ENCODE measurements at places on chromosomes 16 and 17.
A peak's percentile ranks its signal among the peaks of the same experiment; 100 is the strongest.

GRCh38 chr16:54142787-54143186 lies 143.8 kb downstream of the IRX3 start:
- no peak for DNase-seq

DNA sequence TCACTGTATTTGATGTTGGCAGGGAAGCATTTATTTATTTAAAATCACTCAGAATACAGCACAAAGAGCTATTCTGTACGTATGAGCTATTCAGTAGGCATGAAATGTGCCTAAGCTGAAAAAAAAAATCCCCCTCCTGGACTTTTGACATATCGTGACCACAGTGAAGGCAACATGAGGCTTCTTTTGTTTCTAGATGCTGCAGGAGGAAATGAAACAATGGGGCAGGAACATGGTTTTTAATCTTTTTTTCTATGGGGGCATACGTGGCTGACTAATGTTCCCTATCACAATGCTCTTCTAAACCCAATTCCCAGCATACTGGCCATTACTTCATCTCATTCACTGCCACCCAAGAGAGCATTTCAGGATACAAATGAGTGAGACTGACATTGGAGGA lies 191.0 kb upstream of the PMFBP1 start:
- DNase-seq: no peak

GRCh38 chr16:19173059-19173458 lies 5.0 kb downstream of the SYT17 start:
- no peak for DNase-seq

DNA sequence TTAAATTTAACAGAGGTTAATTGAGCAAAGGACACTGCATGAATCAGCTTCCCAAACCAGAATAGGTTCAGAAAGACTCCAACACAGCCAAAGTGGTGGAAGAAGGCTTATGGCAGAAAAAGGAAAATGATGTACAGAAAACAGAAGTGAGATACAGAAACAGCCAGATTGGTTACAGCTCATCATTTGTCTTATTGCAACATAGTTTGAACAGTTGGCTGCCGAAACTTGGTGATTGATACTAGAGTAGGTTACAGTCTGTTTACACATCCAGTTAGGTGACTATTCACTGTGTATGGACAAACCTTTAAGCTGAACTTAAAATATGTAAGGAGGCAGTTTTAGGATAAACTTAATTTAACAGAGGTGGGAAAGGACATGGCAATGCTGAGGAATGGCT lies 18.3 kb downstream of the TMEM100 start:
- DNase-seq: no peak

DNA sequence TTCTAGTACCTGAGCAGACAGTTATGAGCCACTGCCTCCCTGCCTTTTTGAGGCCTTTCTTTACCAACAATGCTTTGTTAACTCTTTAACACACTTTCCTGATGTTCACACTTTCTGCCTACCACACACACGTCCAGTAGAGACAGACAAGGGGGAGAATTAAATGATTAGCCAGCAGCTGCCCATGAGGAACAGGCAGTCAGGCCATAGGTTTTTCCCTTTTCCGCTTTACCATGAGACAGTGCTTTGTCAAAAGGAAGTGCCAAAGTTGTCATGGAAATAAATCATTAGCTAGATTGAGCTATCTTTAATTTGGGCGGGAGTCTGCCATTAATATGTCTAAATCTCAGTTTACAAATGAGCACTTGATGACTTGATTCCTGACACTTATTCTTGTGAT lies 102.1 kb downstream of the PITPNC1 start:
- DNase-seq: no peak

GRCh38 chr17:751269-752001 lies 629 bp downstream of the GEMIN4 start:
- DNase-seq: peak; percentile 65

DNA sequence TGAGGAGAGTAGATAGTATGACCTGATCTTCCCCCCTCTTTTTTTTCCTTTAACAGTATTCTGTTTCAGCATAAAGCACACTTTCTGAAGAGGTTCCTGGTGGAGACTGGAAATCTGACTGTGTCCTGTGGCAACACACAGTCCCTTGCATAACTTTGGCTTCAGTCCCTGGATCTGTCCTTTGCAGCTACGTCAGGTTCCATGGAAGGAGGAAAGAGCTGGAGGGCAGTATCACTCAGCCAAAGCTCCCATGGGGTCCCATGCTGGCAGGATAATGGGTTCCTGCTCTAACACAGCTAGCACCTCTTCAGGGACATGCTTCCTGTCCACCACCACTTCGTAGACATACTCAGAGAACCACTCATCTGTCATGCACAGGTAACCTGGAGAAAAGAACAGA lies 13.3 kb upstream of the SLC6A4 start:
- DNase-seq: no peak

DNA sequence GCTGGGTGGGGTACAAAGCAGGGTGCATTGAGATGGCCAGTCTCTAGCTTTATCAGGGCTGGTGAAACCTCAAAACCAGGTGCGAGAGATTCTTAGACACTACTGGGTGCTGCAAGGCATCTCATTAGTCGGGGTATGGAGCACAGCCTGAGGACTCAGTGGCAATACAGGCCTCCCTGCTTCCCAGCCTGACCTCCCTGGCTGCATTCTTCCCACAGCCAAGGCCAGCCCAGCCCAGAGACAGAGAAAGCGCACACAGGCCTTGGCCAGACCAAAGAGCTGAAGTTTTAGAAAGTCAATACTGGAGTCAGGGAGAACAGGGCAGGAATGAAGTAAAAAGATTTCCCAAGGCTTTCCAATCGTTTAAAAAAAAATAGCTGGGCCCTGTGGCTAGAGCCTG lies 12.5 kb downstream of the HNF1B start:
- DNase-seq: no peak

- peak; percentile 78 for DNase-seq
Measured at GRCh38 chr16:9138731-9139501, 47.5 kb downstream of the HAPSTR1 start.

DNA sequence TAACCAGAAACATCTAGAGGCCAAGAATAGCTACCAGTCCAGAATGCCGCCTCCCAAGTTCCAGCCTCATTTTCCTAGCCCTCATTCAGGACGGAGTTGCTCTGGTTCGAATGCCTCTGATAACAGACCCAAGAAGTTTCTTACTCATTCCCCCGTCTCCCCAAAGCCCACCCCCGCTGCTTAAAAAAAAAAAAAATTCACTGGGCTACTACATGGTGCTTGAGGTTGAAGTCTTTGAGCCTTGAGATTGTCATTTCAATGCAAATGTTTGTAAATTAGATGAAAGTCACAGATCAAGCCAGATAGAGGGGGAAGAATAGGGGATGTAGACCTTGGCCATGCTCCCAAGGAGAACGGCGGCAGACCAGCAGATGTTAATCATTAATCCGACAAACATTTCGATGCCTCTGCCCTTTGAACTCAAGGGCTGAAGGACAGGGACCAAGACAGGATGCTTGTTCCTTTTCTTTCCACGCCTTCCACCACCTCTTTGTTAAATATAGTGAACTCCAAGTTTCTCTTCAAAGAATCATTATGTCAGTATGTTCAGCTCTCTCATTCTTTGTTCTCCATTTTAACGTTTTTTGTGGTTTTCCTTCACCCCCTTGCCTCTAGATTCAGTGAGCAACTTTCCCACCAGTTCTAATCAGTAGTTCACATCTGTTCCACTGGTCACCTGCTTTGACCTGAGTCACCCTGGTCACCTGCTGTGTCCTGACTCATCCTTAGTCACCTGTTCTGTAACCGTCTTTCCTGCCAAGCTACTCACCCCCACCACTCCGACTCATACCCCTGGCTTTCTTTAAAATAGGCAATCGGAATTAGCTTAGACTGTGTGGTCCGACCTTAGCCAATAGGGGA lies 190.3 kb downstream of the CPPED1 start:
- peak; percentile 87 for DNase-seq

DNA sequence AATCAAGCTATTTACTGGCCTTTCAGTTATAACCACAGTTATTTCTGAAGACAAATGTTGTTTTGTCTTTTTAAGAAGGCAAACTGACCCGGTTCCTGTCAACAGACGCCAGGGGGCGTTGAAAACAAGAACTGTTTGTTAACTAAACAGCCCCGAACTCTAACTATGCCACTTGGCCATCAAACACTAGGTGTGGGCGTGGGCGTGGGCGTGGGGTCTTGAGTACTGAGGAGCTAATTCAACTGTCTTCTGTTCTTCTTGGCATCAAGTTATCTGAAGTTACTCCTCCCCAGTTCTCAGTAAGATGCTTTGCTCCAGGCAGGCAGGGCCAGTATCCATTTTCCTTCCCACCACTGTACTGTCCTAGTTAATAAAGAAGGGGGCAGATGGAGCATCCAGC lies 63.3 kb upstream of the MTMR4 start:
- peak; percentile 49 for DNase-seq

- DNase-seq: peak; percentile 14
Measured at GRCh38 chr17:4998732-4999429, 1.1 kb downstream of the KIF1C start.

DNA sequence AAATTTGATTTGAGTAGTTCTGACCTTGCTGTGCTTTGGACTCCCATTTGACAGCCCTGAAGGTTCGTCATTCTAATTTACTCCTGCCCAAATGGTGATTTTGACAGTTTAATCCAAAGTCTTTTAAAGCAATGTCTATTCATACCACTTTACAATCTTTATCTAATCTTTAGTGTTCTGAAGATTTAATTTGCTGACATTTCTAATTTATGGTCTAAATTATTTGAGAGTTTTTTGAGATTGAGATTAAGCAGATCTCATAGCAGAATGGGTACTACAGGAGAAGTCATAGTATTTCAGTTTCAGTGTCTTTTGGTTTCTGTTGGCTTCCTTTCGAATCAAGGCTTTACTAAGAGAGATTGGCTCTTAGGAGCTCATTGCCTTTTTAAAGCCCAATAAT lies 32.6 kb upstream of the RASL10B start:
- DNase-seq: no peak

DNA sequence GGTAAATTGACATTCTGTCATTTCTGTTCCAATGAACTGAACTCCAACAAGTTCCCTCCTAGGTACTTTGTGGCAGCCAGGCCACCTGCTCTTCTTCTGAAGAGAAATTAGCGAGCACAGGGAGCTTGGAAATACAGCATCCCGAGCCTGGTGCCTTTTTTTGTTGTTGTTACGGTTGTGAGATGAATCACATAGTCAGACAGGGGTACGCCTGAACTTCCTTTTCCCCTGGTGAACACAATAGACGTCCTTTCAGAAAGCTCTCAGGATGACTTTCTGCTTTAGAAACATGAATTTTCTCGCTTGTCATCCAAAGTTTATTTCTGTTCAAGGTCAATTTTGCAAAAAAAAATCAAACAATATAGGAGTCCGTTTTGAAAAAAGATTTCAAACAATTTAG lies 53.9 kb upstream of the XYLT1 start:
- no peak for DNase-seq

GRCh38 chr16:27025581-27025980 lies 41.1 kb upstream of the C16orf82 start:
- DNase-seq: no peak

- no peak for DNase-seq
Measured at GRCh38 chr17:1545618-1546017, 17.0 kb downstream of the PITPNA start.

- DNase-seq: no peak
Measured at GRCh38 chr17:48335858-48336500, 94.0 kb downstream of the SKAP1 start.

GRCh38 chr16:89906140-89907025 lies 12.3 kb upstream of the MC1R start:
- DNase-seq: no peak

DNA sequence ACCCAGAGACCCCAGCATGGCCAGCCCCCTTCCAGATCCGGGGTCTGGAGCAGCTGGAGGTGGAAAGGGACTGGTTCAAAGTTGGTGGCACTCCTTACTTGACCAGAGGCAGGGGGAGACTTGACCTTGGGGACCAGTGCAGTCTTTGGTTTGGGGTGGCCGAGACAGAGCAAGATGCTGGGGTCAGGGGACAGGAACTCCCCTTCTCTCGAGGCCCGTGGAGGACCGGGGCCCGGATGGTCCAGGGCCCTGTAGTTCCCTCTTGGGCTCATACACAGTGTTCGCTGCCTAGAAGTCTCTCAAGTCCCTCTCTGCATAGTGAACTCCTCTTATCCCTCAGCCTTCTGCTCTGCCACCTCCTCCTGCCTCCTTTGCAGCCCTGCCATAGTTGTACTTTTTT lies 601 bp upstream of the PRSS33 start:
- no peak for DNase-seq

GRCh38 chr16:67847064-67847861 lies at the start of gene CENPT:
TSS of gene CENPT (minus strand) at chr16:67847693. CDS start at chr16:67833859, 13,834 bp downstream.
- no peak for DNase-seq

DNA sequence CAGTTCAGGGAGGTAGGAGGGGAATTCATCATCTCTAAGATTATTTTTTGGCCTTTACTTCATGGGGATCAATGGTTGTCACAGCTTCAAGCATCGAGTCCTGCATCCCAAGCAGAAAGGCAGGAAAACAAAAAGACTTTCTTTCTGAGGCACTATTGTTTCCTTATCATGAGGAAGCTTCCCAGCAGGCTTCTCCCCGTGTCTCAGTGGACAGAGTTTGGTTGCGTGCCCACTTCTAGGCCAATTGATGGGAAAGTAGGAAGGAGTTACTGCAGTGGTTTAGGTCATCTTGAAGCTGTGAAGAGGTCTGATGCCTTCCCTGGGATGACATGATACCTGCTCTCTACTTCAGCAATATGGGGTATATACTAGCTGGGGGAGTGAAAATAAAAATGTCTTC lies 175.3 kb upstream of the CDH13 start:
- DNase-seq: no peak

GRCh38 chr17:50468304-50469207 lies at the start of gene CHAD:
TSS of gene CHAD (minus strand) at chr17:50468880. CDS start at chr17:50468813, 67 bp downstream.
- DNase-seq: no peak

DNA sequence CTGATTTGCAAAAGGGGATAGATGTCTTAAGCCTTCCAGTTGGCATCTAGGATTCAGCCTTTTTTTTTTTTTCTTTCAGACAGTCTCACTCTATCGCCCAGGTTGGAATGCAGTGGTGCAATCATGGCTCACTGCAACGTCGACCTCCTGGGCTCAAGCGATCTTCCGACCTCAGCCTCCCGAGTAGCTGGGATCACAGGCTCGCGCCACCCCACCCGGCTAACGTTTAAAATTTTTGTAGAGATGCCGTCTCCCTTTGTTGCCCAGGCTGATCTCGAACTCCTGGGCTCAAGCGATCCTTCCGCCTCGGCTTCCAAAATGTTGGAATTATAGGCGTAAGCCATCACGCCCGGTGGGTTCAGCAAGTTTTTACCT lies 571 bp upstream of the CCP110 start:
- no peak for DNase-seq

DNA sequence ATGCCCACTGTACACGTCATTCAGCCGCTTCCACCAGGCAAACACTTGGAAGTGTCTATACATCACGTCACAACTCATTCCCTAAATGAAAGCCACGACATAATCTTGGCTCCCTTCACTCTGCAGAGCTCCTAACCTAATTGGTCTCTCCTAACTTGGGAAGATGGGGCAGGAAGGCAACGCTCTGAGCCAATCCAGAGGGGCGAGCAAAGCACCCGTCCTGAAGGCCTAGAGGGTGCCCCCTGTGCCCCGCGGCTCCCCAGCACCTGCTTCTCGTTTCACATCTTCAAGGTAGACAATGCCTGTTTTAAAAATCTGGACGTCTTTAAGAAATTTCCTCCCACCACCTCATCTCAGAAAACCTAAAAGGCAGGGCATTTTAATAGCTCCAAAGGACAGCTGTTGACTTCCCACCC lies 1.0 kb downstream of the CSNK2A2 start:
- DNase-seq: peak; percentile 4

GRCh38 chr17:64574646-64575045 lies 67.9 kb downstream of the CEP95 start:
- no peak for DNase-seq

Data from activated T-cell treated with anti-CD3 and anti-CD28 coated beads, Interleukin-2, amount 50 U/mL, for 72 hours (primary cell).